ENCODE measurements at places on chromosomes 2 and 18.
A peak's percentile ranks its signal among the peaks of the same experiment; 100 is the strongest.

GRCh38 chr18:37779220-37779619, 213.6 kb upstream of the CELF4 start:
- DNase-seq: no peak

- DNase-seq: no peak
Measured at GRCh38 chr2:162769066-162769465, 69.5 kb downstream of the KCNH7 start.

DNA sequence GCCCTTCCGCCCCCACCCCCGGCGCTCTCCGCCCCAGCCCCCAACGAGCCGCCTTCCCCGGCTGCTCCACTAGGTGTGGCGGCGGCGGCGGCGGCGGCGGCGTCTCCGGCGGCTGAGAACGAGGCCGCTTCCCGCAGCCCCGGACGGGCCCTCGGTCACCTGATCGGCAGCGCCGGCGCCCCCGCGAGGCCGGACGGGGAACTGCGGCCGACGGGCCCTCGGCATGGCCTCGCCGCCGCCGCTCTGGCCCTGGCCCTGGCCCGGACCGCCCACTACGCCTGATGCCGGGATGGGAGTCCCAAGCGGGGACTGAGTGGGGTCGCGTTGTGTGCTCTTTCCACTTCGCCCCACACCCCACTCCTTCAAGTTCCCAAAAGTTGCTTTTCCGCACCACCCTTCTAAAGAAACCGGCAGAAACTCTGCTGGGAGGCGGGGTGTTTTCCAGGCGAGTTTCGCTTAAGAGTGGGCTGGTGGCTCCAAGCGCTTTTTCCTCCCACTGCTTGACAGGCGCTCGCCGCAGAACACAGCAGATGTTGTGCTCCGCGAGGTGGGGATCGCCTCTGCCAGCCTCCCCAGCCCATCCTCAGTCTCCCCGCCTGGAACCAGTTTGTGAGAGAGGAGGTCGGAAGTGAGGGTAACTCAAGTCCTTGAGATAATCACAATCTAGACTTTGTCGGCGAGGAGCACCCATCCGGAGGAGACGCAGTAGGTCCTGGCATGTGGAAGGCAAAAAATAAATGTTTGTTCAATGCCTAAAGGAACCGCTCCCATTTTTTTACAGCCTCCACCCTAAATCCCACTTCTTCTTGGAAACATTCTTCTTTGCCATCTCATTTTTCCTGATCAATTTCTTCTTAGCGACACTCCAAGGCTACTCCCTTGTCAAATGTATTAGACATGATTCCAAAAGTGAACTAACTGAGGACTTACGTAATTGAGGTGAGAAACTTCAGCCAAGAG, at the start of gene NCKAP1:
Gene NCKAP1, minus strand, starts transcription at position 117 of the 960 bp plus-strand sequence. CDS start 358 bp downstream, outside the sequence.
- DNase-seq: peak; percentile 67

GRCh38 chr2:23495661-23496114, 110.7 kb downstream of the KLHL29 start:
- no peak for DNase-seq

DNA sequence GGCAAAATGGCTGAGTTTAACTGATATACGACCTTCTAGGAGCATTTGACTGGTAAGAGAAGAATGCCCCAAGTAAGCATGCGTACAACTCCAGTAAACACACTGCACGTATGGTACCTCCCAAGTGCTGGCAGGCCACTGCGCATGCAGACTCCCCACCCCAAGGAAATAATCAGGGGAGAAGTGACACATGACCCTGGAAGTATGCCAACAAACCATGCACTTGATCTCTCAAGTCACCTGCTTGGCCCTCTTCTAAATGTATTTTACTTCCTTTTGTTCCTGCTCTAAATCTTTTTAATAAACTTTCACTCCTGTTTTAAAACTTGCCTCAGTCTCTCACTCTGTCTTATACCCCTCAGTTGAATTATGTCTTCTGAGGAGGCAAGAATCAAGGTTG, 129.8 kb upstream of the COL5A2 start:
- no peak for DNase-seq

GRCh38 chr18:56076723-56077122, 488.7 kb upstream of the TCF4 start:
- DNase-seq: no peak

DNA sequence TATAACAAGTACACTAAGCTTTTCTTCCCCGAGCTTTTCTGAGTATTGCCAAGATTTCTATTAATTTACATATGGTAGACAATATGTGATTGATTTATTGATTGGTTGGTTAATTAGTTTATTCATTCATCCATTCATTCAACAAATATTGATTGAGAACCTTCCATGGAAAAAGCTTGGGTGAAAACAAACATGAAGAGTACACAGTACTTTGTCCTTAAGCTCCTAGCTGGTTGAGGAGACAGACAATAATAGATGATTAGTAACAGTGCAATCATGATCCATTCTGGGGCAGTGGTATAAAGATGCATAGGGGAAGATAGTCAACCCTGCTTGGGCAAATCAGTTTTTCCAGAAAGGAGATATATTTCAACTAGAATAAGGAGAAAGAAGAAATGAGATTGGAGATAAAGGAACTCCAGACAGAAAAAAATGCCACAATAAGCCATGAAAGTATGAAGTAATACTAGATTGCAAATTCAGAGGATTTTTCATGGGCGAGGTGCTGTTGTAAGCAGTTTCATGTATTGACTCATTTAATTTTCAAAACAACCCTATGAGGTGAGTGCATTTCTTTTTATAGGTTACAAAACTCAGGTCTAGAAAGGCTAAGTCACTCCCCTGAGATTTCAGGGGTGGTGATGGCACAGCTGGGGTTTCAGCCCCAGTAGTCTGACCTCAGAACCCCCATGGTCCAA, 129.5 kb downstream of the RND3 start:
- no peak for DNase-seq

DNA sequence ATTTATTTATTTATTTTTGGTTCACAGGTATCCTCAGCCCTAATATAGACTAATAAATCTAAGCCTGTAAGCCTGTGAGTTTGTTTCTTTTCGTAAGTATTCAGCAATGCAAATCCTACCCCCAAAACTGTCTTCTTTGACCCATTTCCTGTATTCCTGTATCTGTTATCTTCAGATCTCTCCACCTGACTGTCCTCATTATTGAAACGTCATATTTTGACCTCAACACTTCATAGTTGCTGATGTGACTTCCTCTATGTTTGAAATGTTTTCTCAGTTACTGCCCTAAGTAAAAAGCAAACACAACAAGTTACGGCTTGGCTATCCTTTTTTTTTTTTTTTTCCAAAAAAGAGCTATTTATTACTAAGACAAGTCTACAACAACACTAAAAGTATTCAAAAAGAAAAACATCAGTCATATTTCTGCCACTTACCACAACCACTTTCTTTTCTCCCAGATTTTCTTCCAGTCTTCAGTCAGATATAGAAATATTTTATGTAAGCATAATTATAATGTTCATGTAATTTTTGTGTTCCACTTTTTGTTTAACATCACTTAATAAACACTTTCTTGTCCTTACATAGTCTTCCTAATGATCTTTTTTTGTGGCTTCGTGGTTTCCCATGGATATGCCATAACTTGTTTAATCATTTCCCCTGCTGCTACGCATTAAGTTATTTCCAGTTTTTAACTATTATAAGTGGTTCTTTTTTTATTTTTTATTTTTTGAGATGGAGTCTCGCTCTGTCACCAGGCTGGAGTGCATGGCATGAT, 45.0 kb upstream of the EML4 start:
- no peak for DNase-seq

- DNase-seq: no peak
Measured at GRCh38 chr2:128520340-128520739, 201.7 kb upstream of the HS6ST1 start.

DNA sequence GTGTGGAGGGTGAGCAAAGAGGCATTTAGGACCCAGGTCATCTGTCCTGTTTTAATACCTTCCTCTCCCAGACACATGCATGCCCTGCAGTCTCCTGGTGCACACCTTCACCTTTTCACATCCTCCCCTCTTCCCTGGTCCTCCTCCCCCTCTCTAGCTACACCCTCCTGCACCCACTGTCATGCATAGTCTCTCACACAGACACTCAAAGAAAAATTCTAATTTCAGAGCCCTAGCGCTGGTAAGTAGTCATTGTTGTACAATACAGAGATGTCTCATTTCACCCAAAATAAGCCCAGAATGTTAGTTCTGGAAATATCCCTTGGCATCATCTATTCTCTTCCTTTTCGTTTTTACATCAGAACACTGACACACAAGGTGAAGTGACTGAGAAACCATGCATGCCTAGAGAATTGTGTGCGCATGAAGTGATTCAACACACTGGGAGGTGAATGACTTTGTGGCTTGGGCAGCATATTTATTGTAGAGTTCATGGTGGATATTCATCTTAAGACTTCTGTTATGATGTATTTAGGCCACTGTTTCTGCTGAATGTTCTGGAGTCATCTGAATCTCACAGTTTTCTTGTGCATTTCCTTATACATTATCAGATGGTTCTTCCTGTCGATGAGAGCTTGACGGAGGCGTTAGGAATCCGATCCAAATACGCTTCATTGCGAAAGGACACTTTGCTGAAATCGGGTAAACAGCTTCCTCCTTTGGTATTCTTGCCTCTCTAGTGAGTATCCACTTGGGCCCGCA, 69.9 kb downstream of the COA5 start:
- no peak for DNase-seq

- no peak for DNase-seq
Measured at GRCh38 chr2:213145715-213146242, 5.6 kb downstream of the IKZF2 start.

GRCh38 chr18:71849407-71849806, 694.7 kb downstream of the CBLN2 start:
- DNase-seq: no peak

DNA sequence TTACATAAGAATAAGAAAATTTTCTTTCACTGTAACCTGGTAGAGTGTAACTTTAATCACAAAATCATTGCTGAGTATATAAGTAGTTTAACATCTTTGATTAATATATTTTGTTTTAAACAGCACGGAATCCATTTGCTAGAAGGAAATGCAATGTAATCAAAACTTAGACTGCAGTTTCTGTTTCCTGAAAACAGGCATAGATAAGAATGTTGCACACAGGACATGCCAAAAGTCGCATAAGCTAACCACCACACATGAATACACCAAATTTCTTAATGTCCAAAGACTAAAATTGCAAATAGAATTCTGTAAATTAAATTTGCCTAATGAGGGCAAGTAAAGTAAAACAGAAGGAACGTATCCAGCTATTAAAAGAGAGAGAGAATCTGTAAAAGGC, 51.0 kb upstream of the SERPINB2 start:
- no peak for DNase-seq

- no peak for DNase-seq
Measured at GRCh38 chr2:73842739-73843019, 13.9 kb downstream of the STAMBP start.

DNA sequence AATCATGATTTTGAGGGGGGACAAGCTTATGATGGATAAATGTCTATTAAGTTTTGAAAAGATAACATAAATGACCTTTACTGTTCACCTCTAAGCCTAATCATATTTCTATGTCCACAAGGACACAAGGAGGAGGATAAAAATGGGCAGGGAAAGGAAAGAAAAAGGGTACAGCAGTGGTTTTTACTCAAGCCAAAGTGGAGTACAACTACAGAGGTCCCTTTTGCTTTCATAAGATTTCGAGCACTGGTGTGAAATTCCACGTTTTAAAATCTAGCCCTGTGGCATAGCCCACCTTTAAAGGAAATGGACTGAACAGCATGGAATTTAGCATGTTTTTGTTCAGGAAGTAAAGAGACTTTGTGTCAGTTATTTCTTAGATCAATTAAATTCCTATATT, 19.2 kb downstream of the FN1 start:
- DNase-seq: no peak

DNA sequence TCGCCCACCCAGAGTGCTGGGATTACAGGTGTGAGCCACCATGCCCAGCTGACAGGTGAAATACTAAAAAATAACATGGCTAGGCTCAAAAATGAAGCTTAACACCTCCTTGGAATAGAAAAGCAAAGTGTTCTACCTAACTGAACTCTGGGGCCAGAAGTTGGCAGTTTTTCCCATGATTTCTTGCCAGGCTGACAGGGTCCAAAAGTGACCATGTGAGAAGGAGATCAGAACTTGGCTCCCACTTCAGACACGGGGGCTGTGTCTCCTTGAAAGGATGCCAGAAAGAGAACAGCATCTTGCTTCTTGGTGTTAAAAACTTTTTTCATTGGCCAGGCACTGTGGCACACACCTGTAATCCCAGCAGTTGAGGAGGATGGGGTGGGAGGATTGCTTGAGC, 47.0 kb downstream of the BMPR2 start:
- DNase-seq: no peak

DNA sequence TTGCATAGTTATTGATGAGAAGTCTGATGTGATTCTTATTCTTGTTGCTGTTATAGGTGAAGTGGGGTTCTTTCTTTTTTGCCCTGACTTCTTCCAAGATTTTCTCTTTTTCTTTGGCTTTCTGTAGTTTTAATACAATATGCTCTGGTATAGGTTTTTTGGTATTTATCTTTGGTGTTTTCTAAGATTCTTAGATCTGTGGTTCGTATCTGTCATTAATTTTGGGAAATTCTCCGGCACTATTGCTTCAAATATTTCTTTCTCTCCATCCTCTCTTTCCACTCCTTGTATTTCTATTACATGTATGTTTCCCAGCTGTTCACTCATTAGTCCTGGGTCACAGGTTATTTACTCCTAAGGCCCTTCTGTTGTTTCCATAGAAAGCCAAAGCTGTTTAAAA, 43.8 kb downstream of the SKA1 start:
- DNase-seq: no peak

DNA sequence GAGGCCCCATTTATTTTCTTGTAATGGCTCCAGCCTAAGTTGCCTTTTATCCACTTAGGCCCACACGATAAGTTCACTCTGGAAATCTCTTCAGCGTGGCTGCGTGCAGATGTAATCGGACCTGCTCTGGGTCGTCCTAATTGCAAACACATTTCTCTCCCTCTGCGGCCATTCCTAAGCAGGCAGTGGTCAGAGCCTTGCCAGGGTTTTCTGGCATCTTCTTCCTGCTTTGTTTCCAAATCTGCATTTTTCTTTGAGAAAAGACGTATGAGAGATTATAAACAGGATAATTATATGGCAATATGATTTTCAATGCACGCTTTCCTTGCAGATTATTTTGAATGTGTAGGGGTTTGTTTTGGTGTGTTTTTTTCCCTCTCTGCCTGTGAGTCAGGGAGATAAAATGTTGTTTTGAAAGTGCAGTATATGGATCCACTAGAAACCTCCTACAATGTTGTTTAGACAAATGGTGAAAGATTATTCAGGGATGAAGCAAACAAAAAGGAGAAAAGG, 239.4 kb upstream of the TANK start:
- peak; percentile 99 for DNase-seq

- DNase-seq: peak; percentile 2
Measured at GRCh38 chr2:48205137-48205798, 299.0 kb upstream of the FBXO11 start.

DNA sequence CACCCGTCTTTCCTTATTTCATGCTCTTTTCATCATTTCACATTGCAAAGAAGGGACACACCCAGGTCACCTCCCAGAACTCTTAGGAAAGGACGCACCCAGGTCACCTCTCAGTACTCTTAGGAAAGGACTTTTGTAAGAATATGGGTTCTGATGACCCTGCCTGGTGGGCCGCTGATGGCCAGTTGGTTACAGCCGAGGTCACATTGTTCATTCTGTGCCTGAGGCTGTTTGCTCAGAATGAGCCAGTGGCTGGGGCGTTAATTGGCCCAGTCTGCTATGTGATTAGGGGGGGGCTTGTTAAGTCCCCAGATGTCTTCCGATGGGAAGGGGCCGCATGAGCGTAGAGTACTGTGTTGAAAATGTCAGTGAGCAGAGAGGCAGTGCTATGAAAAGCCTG, 9.4 kb downstream of the MLPH start:
- DNase-seq: no peak
